H4 (cell line): ENCODE measurements at places on chromosomes 2 and 18. TPM values are rescaled to one million over a fixed set of nuclear protein-coding genes. Genes with fewer than 3 reads are reported as not detected.

DNA sequence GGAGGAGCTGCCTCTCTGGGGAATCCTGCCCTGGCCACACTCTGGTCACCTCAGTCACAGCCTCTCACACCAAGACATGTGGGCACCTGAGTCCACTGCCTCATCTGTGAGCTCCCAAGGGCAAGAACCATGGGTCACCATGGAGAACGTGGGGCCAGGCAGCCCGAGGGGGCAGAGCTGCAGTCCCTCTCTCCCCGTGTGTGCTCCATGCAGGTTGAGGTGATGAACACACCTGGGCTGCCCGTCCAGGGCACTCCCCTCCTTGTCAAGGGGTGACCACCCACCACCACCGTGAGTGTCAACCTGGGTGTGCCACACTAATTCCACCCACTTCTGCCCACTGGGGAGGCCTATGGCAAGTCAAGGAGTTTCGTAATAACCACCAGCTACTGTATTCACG lies 159.6 kb upstream of the RAB6C start:
- no peak for DNase-seq

DNA sequence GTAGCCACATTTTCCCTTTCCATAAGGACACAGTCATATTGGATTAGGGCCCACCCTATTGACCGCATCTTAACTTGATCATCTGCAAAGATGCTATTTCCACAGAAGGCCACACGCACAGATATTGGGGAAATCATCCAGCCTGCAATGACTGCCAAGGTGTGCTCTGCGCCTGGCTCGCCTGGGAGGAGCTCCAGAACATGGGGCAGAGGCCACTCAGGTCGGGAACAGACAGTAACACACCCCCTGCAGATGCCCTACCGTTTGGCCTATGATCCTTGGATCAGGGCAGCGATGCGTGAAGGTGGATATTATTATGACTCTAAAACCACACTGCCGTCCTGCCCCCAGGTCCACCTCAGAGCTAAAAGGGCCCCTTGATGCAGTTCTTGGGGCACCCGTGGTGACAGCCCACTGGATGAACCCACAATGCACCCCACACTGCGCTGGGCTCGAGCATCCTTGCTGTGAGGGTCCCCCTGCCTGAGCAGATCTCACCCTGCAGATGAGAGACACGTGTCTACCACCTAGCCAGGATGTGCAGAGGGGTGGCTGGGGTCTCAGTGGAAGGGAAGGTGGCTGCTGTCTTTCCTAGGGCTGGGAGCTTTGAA lies 72.9 kb upstream of the ZNF516 start:
- no peak for DNase-seq

- peak; percentile 9 for DNase-seq
These were observed 297.0 kb upstream of the GULP1 start for GRCh38 chr2:187994464-187995331.

GRCh38 chr18:50716902-50717301 lies 102.9 kb downstream of the MRO start:
- no peak for DNase-seq

DNA sequence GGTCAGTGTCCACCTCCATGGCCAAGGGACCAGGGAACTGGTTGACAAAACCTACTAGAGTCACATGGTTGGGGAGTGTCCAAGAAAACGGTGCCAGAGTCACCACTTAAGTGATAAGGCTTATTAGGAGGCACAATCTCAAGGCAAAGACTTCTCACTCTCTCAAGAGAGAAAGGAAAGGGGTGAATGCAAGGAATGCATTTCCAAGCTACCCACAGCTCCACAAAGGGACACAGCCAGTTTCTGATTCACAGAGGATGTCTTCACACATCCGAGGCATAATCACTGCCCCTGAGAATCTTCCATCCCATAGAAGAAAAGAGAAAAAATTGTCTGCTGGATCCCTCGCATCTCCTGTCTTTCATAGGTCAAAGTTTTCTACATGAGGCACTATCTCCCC lies 269.3 kb downstream of the TNS1 start:
- DNase-seq = no peak

- no peak for DNase-seq
These were observed 83.2 kb upstream of the EPHA4 start for GRCh38 chr2:221655300-221655699.

DNA sequence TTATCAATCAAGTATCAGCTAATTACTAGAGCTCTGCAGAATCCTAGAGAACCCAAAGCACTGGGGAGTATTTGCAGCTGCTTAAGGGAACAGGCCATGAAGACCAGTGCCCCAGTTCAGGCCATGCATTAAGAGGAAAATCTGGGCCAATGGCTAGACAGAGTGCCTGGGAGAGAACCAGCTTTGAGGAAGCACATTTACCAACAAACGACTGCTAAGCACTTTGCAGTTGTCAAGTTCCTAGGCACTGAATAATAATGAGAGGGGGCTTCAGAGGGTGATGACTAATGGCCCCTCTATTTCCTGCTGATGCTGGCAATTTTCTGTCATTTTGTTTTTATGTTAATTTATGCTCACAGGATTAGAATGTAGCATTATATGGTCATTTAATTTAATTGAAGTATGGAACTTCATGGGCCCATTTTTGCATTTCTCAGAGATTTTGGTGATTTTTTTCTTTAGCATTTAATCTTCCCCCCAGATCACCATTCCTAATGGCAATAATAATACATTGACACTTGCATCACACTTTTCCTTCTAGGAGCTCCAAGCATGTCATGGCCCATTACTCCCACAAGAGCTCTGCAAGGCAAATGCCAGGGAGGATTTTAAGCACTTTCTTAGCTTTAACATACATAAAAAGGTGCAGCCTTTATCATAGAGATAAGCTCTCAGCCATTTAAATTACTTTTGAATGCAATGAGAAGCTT lies 147.7 kb upstream of the SPATS2L start:
- no peak for DNase-seq

DNA sequence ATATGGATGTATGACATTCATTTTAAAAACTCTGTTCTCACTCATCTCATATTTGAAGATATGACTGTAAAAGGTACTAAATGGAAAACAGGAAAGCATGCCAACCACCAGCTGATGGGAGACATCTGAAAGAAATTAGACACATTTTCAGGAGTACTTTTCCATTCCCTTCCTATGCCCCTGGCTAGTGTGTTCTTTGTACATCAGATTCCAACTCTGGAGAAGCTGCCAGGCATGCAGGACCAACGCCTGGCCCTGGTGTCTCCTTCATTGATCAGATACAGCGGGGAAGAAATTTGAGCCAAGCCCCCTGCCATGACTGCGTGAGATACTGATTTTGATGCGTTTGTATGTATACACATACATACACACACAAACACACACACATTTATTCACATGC lies 599.0 kb upstream of the SYT4 start:
- no peak for DNase-seq

ZNF236 gene
- total RNA-seq = 2.7 and 4.9 TPM in 2 replicates
